ENCODE measurements at places on chromosomes 13 and 19.

DNA sequence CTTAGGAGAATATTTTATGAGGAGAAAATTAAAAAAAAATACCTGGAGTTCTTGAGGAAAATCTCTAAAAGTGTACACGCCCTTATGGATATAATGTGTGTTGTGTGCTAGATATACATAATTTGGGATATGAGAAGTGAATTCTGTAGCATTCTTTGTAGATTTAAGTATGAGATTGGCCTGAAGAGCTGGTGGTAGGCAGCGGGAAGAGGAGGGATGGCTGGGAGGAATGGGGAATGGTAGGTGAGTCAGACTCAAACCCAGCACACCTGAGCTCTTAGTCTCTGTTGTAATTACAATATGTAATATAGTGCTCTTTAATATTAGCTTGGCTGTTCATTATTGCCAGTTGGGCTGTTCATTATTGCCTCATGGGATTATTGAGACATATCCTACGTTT, 7.0 kb downstream of the CHAMP1 start:
- no peak for DNase-seq

DNA sequence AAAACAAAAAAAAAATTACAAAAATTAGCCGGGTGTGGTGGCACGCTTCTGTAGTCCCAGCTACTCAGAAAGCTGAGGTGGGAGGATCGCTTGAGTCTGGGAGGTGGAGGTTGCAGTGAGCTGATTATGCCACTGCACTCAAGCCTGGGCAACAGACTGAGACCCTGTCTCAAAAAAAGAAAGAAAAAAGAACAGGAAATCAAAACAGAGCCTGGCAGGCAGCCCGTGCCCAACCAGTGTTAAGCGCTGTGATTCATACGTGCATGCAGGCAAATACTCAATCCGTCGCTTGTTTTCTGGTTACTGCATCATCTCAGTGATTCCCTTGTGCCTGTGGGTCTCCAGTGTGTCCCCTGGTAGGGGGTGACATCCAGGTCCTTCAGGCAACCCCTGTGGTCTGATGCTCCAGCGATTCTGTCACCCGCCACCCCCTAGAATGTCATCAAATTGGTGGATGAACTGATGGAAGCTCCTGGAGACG, 18.1 kb downstream of the DDX39A start:
- no peak for DNase-seq

GRCh38 chr19:54416695-54417491, 1.6 kb downstream of the TTYH1 start:
- DNase-seq: no peak

DNA sequence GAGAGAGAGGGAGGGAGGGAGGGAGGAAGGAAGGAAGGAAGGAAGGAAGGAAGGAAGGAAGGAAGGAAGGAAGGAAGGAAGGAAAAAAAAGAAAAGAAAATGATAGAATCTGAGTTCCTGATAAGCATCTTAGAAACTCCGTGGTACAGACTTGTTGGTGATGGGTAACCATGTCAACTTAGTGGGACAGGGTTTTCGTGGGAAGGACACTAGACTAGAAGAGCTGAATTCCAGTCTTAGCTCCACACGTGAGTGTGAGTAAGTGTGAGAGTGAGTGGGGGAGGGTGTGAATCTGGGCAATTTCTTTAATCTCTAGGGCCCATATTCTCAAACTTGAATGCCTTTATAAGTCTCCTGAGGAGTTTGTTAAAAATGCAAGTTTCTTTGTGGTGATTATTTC, 35.0 kb downstream of the PABPC3 start:
- DNase-seq: no peak

- no peak for DNase-seq
Measured at GRCh38 chr19:33414667-33415605, 41.4 kb downstream of the CEBPG start.
